Activated naive CD4-positive, alpha-beta T cell (primary cell): ENCODE measurements at places on chromosomes 11 and 22.

- no peak for DNase-seq
Observed at GRCh38 chr11:61969838-61970662, 2.6 kb upstream of the FTH1 start.

DNA sequence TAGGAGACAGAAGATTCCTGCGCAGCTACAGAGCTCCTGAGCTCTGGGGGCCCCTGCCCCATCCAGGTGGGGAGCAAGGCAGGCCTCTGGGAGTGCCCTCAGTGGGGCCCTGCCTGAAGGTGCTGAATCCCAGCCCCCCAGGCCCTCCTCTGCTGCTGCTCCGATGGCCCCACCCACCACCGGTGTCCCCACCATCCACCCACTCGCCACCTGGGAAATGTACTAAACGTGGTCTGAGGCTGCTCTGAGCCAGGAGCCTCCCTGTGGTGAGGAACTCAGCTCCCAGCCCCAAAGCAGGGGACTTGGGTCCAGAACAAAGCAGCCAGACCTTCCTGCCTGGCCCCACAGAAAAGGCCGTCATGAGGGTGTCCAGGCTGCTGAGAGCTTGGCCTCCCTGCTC is 289.4 kb downstream of the CTTN start:
- DNase-seq, result no peak

DNA sequence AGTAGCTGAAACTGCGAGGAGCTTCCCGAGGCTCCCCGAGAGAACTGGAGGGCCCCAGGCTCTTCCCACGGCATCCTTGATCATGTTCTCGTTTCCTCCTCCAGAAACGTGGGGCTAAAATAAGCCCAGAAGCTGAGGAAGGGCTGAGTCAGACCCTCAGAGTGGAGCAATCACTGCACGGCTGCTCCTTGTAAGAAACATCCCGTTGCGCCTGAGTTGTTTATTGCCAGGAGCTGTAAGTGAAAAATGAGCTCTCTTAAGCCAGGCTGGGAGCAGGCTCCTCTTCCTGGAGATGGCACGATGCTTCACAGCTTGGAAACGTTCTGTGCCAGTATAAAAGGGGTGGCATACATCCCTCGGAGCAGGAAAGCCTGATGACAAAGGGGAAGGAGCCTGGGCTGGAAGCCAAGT is 47.3 kb upstream of the SYN3 start:
- DNase-seq, result no peak

DNA sequence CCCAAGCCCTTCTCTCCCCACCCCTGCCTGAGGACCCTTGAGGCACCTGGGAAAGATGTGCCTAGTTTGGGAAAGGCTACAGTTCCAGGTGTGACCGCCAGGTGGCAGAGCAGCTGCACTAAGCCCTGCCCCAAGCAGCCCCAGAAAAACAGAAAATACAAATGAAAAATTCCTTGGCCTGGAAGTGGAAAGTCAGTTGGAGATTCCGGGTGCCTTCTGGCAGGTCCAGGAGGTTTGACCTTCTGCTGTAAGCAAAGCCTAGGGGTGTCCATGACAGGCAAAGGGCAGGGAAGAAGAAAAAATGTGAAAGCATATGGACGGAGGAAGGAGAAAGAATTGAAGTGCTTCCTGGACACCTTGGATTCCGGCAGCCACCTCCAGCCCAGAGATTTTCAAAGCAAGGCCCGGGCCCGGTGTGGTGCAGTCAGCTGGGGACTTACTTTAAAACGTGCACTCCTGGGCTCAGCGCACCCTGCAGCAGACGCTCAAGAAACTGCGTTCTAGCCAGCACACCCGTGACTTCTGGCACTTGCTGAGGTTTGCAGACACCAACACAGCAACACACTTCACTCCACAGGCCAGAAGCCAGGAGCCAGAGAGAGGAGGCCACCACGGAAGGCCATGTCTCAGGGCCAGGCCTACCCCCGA is 37.3 kb upstream of the SLC22A12 start:
- peak; percentile 14 for DNase-seq

GRCh38 chr11:3147257-3147619 is 17.9 kb downstream of the OSBPL5 start:
- DNase-seq, result no peak

- no peak for DNase-seq
Observed at GRCh38 chr11:117720061-117720511, 76.9 kb downstream of the DSCAML1 start.

DNA sequence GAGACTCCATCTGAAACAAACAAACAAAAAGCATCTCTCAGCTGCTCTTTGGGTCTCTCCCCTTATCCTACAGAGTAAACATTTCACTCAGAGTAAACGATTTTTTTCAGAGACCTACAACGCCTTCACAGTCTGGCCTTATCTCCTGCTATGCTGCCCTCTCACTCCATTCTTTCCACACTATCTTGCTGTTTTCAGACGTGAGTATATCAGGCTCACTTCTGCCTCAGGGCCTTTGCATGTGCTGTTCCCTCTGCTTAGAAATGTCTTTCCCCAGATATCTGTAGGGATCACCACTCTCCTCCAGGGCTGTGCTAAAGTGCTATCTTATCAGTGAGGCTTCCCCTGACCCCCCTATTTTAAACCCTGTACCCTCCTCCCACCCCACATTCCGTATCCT is 6.5 kb downstream of the RIBC2 start:
- DNase-seq, result no peak

- DNase-seq, result no peak
Observed at GRCh38 chr11:78325274-78325781, 92.3 kb downstream of the GAB2 start.

GRCh38 chr11:1140642-1141490 is 16.9 kb upstream of the MUC5AC start:
- DNase-seq, result no peak

DNA sequence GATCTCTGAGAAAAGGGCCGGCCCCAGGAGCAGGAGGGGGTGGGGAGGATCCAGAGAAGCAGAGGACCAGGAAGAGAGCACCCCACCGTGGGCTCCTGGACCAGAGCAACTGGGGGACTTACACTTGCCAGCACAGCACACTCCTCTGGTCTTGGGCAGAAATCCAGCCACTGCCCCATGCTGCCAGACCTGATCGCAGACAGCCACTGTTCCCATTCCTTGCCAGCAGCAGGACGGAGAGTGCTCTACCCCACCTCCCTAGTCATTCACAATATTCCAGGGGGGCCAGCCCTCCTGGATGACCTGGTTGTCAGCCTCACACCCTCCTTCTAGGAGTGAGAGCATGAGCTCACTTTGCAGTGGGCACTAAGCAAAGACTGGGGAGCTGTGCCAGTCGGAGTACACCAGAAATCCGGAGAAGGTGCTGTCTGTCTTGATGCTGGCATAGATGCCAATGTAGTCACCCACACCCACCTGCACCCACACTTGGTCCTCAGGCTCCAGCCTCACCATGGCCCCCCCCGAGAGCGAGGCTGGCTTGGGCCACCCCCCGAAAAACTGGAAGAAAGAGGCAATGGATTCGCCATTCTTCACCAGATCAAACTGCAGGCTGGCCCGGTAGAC is 1.6 kb downstream of the C1QTNF5 start:
- no peak for DNase-seq

DNA sequence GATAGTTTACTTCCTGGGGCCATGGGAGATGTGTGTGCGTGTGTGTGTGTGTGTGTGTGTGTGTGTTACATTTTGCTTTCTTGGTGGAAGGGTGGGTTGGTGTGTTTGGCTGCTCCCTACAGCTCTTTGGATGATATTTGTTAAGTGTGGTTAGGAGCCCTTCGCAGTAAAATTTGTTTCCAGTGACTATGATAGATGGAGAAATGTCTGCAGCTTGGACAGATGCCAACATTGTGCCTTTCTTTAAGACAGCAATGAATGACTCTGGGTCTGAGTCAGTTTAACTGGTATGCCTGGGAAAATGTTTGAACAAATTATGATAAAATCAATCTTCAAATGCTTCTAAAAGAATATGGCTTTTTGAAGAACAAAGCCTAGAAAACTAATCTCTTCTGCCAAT is 102.7 kb upstream of the TRPC6 start:
- no peak for DNase-seq

- DNase-seq, result no peak
Observed at GRCh38 chr11:129853518-129854231, 38.0 kb downstream of the TMEM45B start.
